ENCODE measurements at places on chromosomes 7 and 10.

DNA sequence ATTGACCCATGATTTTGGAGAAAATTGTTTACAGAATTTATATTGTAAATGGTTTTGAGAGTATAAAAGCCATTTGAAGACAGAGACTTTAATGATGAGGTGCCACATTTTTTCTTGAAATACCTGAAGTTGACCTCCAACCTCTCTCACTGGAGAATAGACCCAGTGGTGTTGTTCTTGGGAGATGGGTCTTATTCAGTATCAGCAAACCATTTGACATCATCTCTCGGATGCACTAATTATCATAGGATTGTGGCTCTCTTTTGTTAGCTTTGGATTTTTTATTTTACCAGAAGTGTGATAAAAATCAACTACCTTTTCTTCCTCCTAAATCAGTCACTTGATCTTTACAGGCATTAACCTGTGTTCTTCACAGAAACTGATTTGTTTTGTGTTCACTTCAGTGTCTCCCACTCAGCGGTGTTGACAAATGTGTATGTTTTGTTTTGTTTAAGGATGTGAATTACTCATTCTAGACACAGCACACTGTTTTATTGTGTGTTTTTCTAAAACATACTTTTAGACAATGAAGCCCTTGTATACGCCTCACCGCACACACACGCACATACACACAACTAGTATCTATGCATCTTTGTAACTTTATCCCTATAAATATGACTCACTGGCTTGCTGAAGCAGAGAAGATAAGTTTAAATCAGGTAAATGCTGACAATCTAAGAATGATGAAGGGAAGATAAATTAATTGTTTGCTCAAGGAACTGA, 455.6 kb downstream of the INHBA start:
- peak; percentile 16 for DNase-seq

DNA sequence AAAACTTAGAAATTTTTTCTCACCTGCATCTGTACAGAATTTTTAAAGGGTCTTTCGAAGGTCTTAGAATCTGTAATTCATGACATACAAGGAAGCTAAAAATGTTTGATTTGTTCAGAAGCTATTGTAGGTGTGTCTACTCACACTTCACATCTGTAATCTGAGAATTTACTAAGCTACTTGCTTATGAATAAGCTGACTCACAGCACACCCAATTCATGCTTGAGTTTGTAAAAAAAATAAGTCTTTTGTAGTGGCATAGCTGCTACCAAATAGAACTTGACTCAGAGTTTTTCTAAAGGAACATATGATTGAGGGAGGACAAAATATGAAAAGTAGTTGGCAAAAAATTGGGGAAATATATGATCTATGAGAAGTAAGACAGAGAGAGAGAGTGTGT, 12.7 kb upstream of the AGR2 start:
- peak; percentile 39 for DNase-seq

GRCh38 chr7:150660939-150661613, 24.4 kb upstream of the GIMAP2 start:
- no peak for DNase-seq

DNA sequence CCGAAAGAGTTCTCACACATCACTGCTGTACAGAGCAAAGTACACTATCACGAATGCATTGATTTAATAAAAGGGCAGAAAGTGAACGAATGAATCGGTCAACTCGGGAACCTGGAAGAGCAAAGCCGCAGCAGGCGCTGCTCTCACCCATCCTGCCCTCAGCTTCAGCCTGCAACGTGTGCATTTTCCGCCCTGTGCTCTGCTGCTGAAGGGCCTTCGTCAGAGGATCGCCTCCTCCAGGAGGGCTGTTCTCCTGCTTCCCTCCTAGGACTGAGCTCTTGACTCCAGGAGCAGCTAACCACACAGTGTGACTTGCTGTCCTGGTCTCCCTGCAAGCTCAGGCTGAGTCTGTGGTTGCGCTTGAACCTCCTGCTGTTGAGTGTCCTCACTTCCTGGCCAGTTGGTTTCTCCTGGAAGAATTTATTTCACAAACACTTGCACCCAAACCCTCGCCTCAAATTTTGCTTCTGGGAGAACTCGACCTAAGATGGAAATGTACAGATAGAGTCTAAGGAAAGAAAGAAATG, 473.0 kb upstream of the KLF6 start:
- no peak for DNase-seq
